ENCODE measurements at places on chromosomes 7 and 10.

DNA sequence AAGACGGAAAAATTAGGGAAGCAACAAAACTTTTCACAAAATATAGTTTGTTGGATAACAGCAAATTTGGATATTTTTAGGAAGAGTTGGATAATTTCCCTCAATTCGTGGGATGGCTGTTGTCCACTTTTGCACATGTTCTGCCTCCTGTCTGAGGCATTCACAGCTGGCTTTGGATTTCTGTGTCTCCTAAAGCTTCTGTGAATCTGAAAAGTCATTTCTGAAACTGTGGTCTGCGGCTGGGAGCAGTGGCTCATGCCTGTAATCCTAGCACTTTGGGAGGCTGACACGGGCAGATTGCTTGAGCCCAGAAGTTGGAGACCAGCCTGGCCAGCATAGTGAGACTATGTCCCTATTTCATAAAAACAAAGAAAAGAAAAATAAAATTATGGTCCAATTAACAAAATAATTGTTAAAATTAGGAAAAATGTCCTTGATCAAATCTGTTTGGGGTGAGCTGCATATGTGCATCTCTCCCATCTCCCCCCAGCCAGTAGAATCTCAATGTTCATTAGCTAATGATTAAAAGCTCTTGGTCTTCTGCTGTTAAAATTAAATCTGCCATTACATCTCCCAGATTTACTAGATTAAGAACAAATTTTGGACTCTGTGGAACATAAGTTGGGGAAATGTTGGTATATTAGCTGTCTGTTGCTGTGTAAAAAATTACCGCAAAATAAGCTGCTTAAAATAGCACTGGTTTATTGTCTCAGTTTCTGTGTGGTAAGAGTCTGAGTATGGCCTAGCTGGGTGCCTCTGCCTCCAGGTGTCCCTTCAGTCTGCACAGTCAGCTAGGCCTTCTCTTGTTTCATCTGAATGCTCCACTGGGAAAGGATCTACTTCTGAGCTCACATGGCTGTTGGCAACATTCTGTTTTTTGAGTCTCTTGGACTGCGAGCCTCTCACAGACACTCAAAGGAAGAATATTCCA, 332.0 kb upstream of the FZD1 start:
- DNase-seq: no peak

- no peak for DNase-seq
Measured at GRCh38 chr10:21975378-21975990, 28.0 kb downstream of the DNAJC1 start.

GRCh38 chr7:22110227-22110839, 164.6 kb upstream of the CDCA7L start:
- DNase-seq: peak; percentile 96

- DNase-seq: no peak
Measured at GRCh38 chr10:19874791-19875190, 58.6 kb downstream of the PLXDC2 start.

DNA sequence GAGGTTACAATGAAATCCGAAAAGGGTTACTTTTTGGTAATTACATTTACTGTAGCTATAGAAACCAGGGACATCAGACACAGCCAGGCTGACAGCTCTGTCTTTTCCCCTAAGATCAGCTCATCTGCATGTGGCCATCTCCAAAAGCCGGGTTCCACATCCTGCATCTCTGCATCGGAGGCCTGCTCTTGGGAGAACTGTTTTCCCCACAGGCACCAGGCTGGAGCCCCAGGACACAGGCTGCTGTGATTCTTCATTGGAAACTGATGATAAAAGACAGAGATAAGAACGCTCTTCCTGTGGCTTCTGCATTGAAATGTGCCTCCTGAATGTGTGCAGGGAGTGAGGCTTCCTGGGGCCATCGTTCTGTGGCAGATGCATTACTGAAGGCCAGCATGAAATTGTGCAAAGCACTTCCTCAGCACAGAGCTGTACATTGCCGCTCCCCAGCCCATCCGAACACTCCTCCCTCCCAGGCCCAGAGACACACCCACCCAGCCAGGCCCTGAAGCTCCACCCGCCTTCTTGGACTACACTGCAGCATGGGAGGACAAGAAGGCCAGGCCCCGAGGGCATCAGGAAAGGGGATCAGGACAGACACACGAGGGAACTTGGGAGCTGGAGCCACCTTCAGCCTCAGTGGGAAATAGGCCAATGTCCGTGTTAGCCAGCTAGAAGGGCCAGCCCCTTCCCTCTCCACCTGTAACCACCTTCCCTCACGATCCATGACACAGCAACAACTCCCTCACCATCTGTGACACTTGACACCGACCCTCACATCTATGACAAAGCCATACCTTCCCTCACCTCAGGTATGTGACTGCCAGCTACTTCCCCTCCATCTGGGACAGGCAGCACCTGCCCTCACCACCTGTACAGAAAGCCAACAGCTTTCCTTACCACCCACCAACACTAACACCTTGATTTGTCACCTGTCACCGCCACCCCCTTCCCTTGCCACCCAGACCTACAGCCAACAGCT, 113.2 kb downstream of the GRID1 start:
- no peak for DNase-seq

- no peak for DNase-seq
Measured at GRCh38 chr7:117384688-117385362, 42.5 kb downstream of the ASZ1 start.

GRCh38 chr7:153193144-153193595, 433.6 kb downstream of the ACTR3B start:
- DNase-seq: no peak

DNA sequence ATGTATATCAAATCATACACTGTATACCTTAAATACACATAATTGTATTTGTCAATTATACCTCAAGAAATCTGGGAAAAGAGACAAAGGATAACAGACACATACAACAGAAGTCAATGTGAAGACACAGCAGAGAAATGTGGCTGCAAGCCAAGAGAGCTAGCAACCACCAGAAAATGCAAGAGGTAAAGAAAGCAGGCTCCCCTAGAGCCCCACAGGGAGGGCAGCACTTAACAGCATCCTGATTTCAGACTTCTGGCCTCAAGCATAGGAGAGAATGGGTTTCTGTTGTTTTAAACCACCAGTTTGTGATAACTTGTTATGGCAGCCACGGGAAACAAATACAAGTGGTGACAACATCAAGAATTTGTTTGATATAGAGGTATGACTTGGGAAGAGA, 1197.2 kb downstream of the SORCS1 start:
- DNase-seq: no peak

DNA sequence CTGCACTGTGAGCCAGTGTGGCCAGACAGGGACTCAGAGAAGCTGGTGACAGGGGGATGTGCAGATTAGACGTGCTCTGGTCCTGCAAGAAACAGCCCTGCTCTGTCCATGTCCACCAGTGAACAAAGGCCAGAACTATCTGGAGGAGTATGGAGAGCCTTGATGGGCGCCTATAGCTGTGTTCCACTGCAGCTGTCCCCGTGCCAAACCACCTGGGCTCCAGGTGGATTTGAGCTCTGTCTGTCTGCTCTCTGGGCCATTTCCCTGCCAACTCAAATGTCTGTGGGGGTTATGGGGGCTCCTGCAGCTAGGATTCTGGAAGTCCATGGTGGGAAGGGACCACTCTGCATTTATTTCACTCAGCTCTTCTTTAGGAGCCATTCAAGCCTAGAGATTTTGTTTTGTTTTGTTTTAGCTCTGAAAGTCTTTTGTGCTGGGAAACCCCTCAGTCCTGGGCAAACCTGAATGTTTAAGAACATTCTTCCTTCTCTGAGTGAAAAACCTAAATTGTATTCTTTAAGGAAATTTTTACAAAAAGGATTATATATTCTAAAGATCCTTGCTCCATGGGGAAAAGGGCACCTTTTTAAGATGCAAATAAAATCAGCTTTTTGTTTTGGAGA, 1039.5 kb upstream of the SORCS1 start:
- no peak for DNase-seq

- DNase-seq: no peak
Measured at GRCh38 chr10:21514129-21514817, 11.2 kb downstream of the SKIDA1 start.

GRCh38 chr7:139913021-139913844, 84.2 kb downstream of the TBXAS1 start:
- no peak for DNase-seq

DNA sequence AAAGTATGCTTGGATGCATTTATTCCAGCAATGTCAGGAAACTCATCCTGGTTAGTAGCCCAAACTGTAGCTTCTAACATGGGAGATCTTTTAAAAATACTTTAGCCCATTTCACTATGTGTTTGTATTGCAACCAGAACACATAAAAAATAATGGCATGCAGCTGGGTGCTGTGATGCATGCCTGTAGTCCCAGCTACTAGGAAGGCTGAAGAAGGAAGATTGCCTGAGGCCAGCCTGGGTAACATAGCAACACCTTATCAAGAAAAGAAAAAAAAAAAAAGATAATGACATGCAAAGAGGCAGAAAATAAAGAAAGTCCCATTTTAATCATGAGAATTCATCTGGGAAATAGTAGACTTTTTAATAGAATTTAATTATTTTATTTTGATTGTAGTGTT, 517.0 kb upstream of the TEX47 start:
- DNase-seq: no peak

- DNase-seq: no peak
Measured at GRCh38 chr10:87619705-87620104, 40.0 kb upstream of the PAPSS2 start.

- no peak for DNase-seq
Measured at GRCh38 chr7:159070431-159071148, 74.1 kb downstream of the VIPR2 start.

DNA sequence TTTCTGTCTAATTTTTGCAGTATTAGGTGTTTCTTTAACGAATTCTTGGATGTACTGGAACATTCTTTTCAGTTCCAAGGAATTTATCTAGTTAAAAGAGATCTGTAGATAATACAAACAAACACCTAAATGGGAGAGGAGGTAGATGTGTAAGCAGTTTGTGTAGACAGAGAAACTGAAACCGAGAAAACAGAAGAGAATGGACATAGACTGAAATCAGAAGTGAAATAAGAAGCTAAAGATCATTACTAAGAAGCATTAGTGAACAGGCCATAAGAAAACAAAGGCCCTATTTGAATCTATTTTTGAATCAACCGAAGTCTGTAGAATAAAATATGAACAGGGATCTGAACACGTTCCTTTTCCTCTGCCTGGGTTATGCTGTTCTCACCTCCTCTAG, 26.5 kb upstream of the TMEM229A start:
- DNase-seq: no peak

GRCh38 chr7:30877015-30877769, 34.5 kb upstream of the AQP1 start:
- DNase-seq: no peak

GRCh38 chr10:8776926-8777622, 722.6 kb downstream of the GATA3 start:
- DNase-seq: no peak

DNA sequence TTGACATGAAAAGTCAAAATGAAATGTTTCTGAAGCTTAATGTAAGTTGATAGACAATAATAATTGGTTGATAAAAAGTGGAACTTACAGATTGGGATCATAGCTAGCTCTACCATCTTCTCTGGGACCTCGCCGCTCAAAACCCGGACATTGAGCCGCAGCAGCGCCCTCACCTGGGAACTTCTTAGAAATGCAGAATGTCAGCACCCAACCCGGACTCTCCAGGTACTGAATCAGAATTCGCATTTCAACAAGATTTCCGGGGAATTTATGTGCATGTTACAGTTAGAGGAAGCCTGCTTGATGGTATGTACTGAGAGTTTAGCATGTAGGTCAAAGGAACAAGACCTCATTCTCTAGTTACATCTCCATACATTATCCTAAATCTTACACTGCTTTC, 36.7 kb upstream of the ABLIM1 start:
- no peak for DNase-seq

DNA sequence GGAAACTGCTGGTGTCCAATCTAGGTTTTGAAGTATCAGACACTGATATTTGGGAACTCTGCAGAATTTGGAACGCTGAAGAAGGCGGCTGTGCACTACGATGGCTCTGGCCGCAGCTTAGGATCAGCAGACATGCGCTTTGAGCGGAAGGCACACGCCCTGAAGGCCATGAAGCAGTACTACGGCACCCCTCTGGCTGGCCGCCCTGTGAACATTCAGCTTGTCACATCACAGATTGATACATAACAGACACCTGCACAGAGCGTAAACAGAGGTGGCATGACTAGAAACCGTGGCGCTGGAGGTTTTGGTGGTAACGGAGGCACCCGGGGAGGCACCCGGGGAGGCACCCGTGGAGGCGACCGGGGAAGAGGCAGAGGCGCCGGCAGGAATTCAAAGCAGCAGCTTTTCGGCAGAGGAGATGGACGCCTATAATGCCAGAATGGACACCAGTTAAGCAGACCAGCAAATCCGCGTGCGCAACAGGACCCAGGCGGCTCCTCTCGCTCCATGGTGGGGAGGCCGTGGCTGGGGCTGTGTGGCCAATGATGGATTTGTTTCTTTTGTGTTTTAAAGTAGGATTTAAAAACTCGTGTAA, 22.2 kb upstream of the CCL24 start:
- DNase-seq: no peak

GRCh38 chr7:108464743-108465142, 8.5 kb upstream of the NRCAM start:
- DNase-seq: no peak

DNA sequence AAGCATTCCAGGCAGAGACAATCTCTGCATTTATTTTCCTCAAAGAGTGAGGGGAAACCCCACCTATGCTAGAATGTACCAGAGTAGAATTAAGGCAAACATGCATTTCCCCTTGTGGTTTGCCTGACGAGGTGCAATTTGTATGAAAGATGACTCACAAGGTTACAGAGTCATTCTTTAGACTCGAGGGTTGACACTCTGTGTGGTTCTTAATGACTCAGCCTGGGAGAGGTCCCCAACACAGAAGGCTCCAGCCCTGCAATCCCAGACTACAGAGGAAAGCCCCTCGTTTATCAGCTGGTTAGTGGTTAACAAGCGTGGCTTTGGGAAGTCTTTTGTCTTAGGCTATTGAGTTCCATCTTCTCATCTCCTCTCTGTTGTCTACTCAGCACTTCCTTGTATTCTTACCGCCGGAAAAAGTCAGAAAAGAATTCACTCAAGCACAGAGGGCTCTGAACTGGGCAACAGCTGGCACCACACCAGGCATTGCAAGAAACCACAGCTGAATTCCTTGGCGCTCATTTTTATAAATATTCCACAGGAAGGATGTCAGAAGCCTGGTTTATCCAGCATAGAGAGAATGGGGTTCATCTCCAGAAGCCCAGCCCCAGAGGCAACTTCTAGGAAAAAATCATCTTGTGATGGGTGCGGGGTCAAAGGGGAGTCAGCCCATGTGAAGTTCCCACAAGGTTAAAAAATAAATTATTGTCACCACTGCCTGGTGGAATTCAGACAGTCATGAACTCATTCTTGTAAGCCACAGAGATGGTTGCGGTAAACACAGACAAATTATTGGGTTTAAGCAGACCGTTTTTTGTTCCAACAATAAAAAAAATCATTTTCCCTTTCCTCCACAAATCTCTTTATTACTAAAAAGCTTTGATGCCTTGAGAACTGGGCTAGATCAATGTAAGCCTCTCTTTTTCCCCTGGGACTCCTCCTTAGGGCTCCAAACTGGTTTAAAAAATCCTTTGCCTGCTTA, 24.5 kb upstream of the SVIL start:
- no peak for DNase-seq

GRCh38 chr10:105742184-105742583, 1101.1 kb downstream of the SORCS3 start:
- no peak for DNase-seq

Data from hypothalamus (tissue), 51 donors.